SK-N-SH (cell line): ENCODE measurements at places on chromosomes 6 and 20. TPM values are rescaled to one million over a fixed set of nuclear protein-coding genes. Genes with fewer than 3 reads are reported as not detected.
A peak's percentile ranks its signal among the peaks of the same experiment; 100 is the strongest.

SDCBP2 gene
- polyA plus RNA-seq = 3.0 and 4.0 TPM in 2 replicates

CTSZ gene
- 0.03 and 0.05 TPM in 2 replicates for polyA plus RNA-seq

- no peaks in the 10 kb centered on the region for H3K36me3 ChIP-seq
- H3K4me1 ChIP-seq = peaks cover 6% of the 10 kb centered on the region; the same call in 1 of the 2 replicates
- DNase-seq = no peak
These were observed 78.4 kb downstream of the ZFAND3 start for GRCh38 chr6:37897818-37898515.

PTCRA gene
- polyA plus RNA-seq = not detected in 2 replicates

DNA sequence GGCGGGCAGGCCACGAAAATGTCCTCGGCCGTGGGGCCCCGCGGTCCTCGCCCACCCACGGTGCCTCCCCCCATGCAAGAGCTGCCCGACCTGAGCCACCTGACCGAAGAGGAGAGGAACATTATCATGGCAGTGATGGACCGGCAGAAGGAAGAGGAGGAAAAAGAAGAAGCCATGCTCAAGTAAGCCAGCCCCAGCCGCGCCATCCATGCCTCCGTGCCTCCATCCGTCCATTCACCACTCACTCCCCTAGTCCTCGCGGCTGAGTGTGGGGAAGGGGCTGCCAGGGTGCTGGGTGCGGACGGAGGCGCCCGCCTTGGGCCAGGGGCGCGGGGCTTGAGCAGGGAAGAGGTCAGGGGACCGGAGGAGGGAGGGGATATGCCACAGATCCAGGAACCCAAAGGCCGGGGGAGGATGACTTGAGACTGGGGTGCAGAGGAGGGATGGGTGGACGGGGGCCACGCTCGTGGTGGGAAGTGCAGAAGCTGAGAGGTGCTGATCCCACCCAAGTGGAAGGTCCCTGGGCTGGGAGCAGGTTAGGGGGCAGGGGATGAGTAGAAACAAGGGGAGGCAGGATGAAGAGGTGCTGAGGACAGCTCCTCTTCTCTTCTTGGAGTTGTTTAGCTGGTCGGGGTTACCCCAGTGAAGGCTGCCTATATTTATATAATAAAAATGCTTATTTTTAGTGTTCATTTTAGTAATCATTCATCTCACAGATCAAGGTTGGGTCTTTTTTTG, 825 bp downstream of the RIMS1 start:
- H3K4me3 ChIP-seq = peak overlapping the region; percentile 66
- H3K36me3 ChIP-seq = no peaks in the 10 kb centered on the region
- no peak overlapping the region for H3K27ac ChIP-seq
- H3K4me1 ChIP-seq = peaks cover 4% of the 10 kb centered on the region; the same call in 1 of the 2 replicates
- peaks cover 15% of the 10 kb centered on the region for H3K27me3 ChIP-seq

GRCh38 chr20:47400685-47401084, 44.2 kb upstream of the ZMYND8 start:
- H3K27ac ChIP-seq = no peak overlapping the region
- H3K27me3 ChIP-seq = no peaks in the 10 kb centered on the region
- H3K4me1 ChIP-seq = no peaks in the 10 kb centered on the region
- no peak overlapping the region for H3K4me3 ChIP-seq

RSPH3 gene
- 2.1 and 2.6 TPM in 2 replicates for polyA plus RNA-seq

GRCh38 chr20:32960849-32961731, 43.1 kb downstream of the SUN5 start:
- H3K36me3 ChIP-seq = no peaks in the 10 kb centered on the region
- H3K4me3 ChIP-seq = no peak overlapping the region
- H3K4me1 ChIP-seq = no peaks in the 10 kb centered on the region
- DNase-seq = peak; percentile 4
- no peak overlapping the region for H3K27ac ChIP-seq

- H3K36me3 ChIP-seq = no peaks in the 10 kb centered on the region
- H3K27me3 ChIP-seq = no peaks in the 10 kb centered on the region
- peaks cover 10% of the 10 kb centered on the region; the same call in 1 of the 2 replicates for H3K4me1 ChIP-seq
- no peak overlapping the region for H3K4me3 ChIP-seq
- H3K27ac ChIP-seq = no peak overlapping the region; the same call in 1 of the 2 replicates
These were observed 37.6 kb upstream of the SPDEF start for GRCh38 chr6:34593701-34594100.

DNA sequence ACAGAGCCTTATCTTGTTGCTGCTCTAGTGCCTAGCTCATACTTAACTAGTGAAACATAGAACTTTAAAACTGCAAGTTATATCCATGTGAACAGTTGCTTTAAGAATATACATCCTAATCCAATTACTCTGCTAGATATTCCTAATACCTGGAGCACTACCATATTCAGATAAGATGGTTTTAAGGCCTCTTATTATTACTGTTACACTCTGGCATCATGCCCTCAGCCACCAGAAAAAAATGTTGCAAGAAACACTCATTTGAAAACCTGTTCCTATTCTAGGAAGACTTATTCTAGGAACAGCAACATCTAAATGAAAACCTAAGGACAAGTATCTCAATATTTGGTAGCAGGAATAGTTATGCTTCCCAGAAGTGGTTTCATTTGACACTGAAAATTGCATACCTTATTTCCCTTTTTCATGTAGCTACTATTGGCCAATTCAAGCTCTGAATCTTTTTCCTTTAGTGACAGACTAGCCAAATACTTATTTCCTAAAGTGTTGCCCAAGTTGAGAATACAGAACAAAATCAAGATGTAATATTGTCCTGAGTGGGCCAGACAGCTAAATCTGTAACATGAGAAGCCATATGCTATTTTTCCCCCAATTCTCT, 4.8 kb upstream of the MTFR2 start:
- DNase-seq = no peak
- peaks cover 57% of the 10 kb centered on the region for H3K36me3 ChIP-seq
- no peak overlapping the region for H3K4me3 ChIP-seq
- no peak overlapping the region for H3K27ac ChIP-seq
- no peaks in the 10 kb centered on the region for H3K27me3 ChIP-seq

DNA sequence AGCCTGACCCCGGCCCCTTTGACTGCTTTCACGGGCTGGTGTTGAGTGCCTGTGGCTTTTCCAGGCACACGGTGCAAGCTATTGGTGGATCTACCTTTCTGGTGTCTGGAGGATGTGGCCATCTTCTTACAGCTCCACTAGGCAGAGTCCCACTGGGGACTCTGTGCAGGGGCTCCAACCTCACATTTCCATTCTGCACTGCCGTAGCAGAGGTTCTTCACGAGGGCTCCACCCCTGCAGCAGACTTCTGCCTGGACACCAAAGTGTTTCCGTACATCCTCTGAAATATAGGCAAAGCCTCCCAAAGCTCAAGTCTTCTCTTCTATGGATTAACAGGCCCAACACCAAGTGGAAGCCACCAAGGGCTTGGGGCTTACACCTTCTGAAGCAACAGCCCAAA, 691.5 kb upstream of the POU3F2 start:
- no peak overlapping the region for H3K27ac ChIP-seq
- no peak for DNase-seq
- H3K4me3 ChIP-seq = no peak overlapping the region
- no peaks in the 10 kb centered on the region for H3K27me3 ChIP-seq
- no peaks in the 10 kb centered on the region for H3K4me1 ChIP-seq
- H3K36me3 ChIP-seq = no peaks in the 10 kb centered on the region

OPN5 gene
- not detected in 2 replicates for polyA plus RNA-seq

SMPD2 gene
- polyA plus RNA-seq = 9.7 and 11.4 TPM in 2 replicates

GRCh38 chr6:88157106-88157505, 9.0 kb downstream of the CNR1 start:
- no peak for DNase-seq
- H3K4me3 ChIP-seq = no peak overlapping the region
- no peak overlapping the region for H3K27ac ChIP-seq
- H3K27me3 ChIP-seq = no peaks in the 10 kb centered on the region
- H3K4me1 ChIP-seq = no peaks in the 10 kb centered on the region

DNA sequence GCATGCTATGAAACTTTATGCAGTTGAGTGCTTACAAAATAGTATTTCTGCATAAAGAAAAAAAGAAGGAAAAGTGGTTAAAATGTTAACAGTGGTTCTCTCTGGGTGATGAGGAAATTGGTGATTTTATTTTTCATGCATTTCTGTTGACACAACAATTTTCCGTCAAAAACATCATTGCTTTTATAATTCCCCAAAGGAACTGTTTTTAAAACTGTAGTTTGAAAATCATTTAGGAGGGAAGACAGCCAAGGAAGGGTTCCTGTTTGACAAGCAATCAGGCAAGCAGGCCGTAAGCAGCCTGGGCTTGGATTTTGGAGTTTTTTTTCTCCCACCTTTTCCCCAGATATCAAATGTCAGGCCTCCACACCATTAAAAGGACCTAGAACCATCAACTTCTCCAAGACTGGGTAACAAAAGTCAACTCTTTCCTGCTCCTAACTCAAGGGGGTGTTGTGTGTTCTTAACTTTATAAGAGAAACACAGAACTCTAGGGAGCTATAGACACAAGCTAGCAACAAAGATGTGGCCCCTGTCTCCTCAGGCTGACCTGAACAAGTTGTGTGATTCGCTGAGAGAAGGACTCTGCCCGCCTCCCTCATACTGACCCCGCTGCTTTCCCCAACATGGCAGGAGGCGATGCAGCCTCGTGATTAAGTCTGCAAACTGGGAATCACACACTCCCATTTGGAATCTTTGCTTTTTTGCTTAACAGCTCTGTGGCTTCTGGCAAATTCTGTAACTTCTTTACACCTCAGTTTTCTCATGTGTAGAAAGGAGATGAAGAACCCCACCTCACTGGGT, 146.6 kb downstream of the BCAS1 start:
- H3K27ac ChIP-seq = no peak overlapping the region
- H3K27me3 ChIP-seq = no peaks in the 10 kb centered on the region
- peaks cover 7% of the 10 kb centered on the region; the same call in 1 of the 2 replicates for H3K4me1 ChIP-seq
- no peak overlapping the region for H3K4me3 ChIP-seq
- H3K36me3 ChIP-seq = no peaks in the 10 kb centered on the region

DNA sequence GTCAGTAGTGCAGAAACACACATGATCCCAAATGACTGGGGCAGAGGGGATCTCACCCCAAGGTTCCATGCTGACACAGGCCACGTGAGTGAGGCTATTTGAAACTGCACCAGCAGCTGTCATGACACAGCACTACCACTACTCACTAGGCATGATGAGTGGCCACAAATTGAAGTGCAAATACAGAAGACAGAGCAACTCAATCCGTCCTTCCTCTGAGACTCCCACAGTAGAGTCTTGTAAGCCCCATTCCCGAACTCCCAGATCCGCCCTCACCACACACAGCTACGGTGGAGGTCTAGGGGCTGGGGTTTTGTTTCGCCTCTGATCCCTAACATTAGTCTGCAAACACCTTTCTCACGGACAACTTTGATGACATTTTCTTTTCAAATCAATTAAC, 113.3 kb upstream of the NUP153 start:
- H3K36me3 ChIP-seq = peaks cover 6% of the 10 kb centered on the region
- H3K4me3 ChIP-seq = no peak overlapping the region
- no peak overlapping the region for H3K27ac ChIP-seq
- no peaks in the 10 kb centered on the region for H3K27me3 ChIP-seq

TUBB2B gene
- polyA plus RNA-seq = 161 and 162 TPM in 2 replicates

- H3K27ac ChIP-seq = no peak overlapping the region
- no peak overlapping the region for H3K4me3 ChIP-seq
- peaks cover 6% of the 10 kb centered on the region for H3K36me3 ChIP-seq
- no peaks in the 10 kb centered on the region; the same call in 1 of the 2 replicates for H3K4me1 ChIP-seq
- H3K27me3 ChIP-seq = no peaks in the 10 kb centered on the region
These were observed 8.2 kb downstream of the RTN4IP1 start for GRCh38 chr6:106620931-106621672.

PAX1 gene
- not detected in 2 replicates for polyA plus RNA-seq

NELFE gene
- polyA plus RNA-seq = 89.5 and 116 TPM in 2 replicates

MATN4 gene
- 0.13 and 0.16 TPM in 2 replicates for polyA plus RNA-seq

GRCh38 chr6:68343901-68344300, 291.2 kb upstream of the ADGRB3 start:
- H3K4me1 ChIP-seq = no peaks in the 10 kb centered on the region
- no peaks in the 10 kb centered on the region for H3K36me3 ChIP-seq
- no peak overlapping the region for H3K27ac ChIP-seq
- no peaks in the 10 kb centered on the region for H3K27me3 ChIP-seq

- no peaks in the 10 kb centered on the region for H3K4me1 ChIP-seq
- H3K27ac ChIP-seq = no peak overlapping the region
- no peaks in the 10 kb centered on the region for H3K36me3 ChIP-seq
- H3K4me3 ChIP-seq = no peak overlapping the region
- DNase-seq = no peak
These were observed 35.9 kb downstream of the DACT2 start for GRCh38 chr6:168283686-168284025.

- H3K27me3 ChIP-seq = no peaks in the 10 kb centered on the region
- no peak for DNase-seq
- H3K36me3 ChIP-seq = no peaks in the 10 kb centered on the region
- no peak overlapping the region for H3K4me3 ChIP-seq
- H3K4me1 ChIP-seq = peaks cover 11% of the 10 kb centered on the region; the same call in 1 of the 2 replicates
These were observed 94.7 kb downstream of the ANKRD6 start for GRCh38 chr6:89527634-89528033.

DNA sequence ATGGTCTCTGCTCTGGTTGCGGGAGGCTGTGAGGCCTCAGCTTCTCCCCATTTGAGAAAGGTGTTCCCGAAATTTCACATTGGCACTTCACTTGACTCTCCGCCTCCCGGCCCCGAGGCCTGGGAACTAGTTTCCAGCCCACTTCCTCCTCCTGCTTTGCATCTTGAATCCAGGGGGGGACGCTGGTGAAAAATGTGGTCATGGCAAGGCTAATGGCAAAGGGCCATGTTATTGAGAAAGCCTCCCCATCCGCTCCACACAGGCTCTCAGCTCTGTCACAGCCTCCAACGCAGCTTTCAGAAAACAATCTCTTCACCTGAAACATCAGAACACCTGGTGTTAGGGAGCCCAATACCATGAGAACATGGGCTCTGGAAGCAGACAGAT, 5.6 kb downstream of the PLAGL2 start:
- DNase-seq = no peak
- H3K36me3 ChIP-seq = peaks cover 36% of the 10 kb centered on the region
- H3K4me3 ChIP-seq = no peak overlapping the region
- H3K27me3 ChIP-seq = no peaks in the 10 kb centered on the region

NOTCH4 gene
- 2.5 and 2.8 TPM in 2 replicates for polyA plus RNA-seq

NNAT gene
- 6.7 and 11.3 TPM in 2 replicates for polyA plus RNA-seq

DNA sequence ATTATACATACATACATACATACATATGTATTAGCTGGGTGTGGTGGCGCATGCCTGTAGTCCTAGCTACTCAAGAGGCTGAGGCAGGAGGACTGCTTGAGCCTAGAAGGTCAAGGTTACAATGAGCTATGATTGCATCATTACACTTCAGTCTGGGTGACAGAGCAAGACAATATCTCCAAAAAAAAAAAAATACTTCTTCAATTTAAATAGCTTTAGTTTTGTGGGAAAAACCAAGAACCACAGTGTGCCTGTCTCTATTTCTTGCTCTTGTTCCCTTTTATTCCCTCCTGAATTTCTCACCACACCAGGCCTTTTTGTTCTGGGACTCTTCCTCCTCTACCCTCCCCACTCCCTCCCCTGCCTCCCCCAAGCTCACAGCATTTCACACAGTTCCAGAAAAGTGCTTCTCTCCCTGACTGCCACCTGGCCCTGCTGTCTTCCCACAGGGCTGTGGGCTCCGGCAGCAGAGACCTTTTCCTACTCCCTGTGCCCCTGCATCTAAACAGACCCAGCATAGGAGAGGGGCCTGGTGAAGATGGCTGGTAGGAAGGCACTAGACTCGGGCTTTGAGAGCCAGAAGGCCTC, 1.3 kb downstream of the C20orf203 start:
- no peak overlapping the region for H3K4me3 ChIP-seq
- no peaks in the 10 kb centered on the region for H3K27me3 ChIP-seq
- no peaks in the 10 kb centered on the region for H3K36me3 ChIP-seq
- H3K4me1 ChIP-seq = no peaks in the 10 kb centered on the region; the same call in 1 of the 2 replicates

EFCAB8 gene
- not detected in 2 replicates for polyA plus RNA-seq

OR2J3 gene
- polyA plus RNA-seq = not detected in 2 replicates

RIN2 gene
- polyA plus RNA-seq = 6.3 and 6.8 TPM in 2 replicates

TMEM170B gene
- 0.44 and 0.65 TPM in 2 replicates for polyA plus RNA-seq

GRCh38 chr20:20894280-20894679, 181.8 kb upstream of the RALGAPA2 start:
- H3K4me1 ChIP-seq = no peaks in the 10 kb centered on the region
- H3K27ac ChIP-seq = no peak overlapping the region
- H3K27me3 ChIP-seq = peaks cover 17% of the 10 kb centered on the region; the same call in 1 of the 2 replicates
